ENCODE measurements at places on chromosomes 12 and 14.

DNA sequence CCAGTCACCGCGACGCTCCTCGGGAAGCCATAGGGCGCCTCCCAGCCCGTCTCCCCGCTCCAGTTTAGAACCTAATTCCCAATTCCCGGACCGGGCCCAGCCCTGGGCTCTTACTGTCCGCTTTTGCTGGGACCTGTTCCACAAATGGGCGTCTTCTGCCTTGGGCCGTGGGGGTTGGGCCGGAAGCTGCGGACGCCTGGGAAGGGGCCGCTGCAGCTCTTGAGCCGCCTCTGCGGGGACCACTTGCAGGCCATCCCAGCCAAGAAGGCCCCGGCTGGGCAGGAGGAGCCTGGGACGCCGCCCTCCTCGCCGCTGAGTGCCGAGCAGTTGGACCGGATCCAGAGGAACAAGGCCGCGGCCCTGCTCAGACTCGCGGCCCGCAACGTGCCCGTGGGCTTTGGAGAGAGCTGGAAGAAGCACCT, 797 bp downstream of the UNG start:
- peak overlapping the region; percentile 75 for H3K27ac ChIP-seq
- H3K27me3 ChIP-seq, result no peaks in the 10 kb centered on the region
- peak overlapping the region; percentile 78 for H3K4me3 ChIP-seq
- peak; percentile 62 for DNase-seq
- peaks cover 3% of the 10 kb centered on the region for H3K4me1 ChIP-seq
- no peaks in the 10 kb centered on the region for H3K36me3 ChIP-seq

- peaks cover 18% of the 10 kb centered on the region for H3K36me3 ChIP-seq
- no peak overlapping the region for H3K4me3 ChIP-seq
- H3K27me3 ChIP-seq, result no peaks in the 10 kb centered on the region
- H3K27ac ChIP-seq, result no peak overlapping the region
- no peaks in the 10 kb centered on the region for H3K4me1 ChIP-seq
- DNase-seq, result no peak
Measured at GRCh38 chr14:92144708-92145107, 22.9 kb downstream of the CPSF2 start.

DNA sequence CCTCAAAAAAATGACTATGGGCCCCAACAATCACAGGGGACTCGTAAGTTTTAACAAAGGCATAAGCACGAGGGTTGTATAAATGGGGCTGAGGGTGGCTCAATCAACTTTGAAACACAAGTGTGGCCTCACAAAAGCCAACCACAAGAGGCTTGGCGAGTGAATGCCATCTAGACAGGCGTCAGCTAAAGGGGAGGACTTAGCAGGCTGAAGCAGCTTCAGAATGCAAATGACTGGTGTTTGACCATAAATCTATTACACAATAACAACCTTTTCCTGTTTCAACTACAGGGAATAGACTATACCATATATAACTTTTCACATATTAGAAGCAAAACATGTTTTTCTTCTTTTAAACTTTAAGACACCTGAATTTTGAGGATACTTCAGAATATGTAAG, 777.9 kb downstream of the FSCB start:
- no peaks in the 10 kb centered on the region for H3K27me3 ChIP-seq
- no peak overlapping the region for H3K4me3 ChIP-seq
- no peaks in the 10 kb centered on the region for H3K36me3 ChIP-seq

DNA sequence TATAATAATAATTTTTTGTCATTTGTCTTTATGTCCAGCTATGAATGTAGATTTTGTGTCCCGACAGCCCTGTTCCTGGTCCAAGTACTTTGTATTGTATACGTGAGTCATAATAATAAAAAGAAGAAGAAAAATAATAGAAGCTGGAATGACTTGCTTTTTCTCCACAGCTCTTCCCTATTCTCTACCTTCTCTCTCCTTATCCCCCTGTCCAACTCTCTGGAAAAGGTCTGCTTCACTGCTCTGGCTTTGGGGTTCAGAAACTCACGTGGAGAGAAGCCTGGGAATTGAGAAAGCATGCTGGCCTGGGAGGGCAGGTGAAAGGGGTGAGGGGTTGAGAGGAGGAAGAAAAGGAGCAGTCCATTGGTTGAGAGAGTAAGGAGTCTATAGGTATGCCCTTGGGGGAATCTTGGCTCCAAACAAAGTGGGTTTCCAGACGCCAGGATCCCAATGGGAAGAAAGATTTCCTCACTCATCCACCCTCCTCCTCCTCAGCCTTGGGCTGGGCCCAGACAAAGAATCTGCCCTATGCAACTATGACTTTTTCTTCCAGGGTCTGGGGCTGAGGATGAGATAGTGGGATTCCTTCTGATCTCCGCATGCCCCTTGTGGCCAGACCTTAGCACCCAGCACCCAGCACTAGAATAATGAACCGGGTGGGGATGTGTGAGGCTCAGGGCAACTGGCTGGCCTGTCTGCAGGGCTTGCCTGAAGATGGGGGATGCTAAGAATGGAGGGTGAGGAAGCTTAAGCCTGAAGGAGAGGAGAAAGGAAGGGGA, 4.0 kb downstream of the HOXC8 start:
- H3K36me3 ChIP-seq, result no peaks in the 10 kb centered on the region
- no peak overlapping the region for H3K4me3 ChIP-seq

Measured in small intestine (tissue), 16 donors.